ENCODE measurements at places on chromosomes 1 and 21.

GRCh38 chr1:167562702-167563101, 9.1 kb upstream of the CREG1 start:
- no peak for DNase-seq

DNA sequence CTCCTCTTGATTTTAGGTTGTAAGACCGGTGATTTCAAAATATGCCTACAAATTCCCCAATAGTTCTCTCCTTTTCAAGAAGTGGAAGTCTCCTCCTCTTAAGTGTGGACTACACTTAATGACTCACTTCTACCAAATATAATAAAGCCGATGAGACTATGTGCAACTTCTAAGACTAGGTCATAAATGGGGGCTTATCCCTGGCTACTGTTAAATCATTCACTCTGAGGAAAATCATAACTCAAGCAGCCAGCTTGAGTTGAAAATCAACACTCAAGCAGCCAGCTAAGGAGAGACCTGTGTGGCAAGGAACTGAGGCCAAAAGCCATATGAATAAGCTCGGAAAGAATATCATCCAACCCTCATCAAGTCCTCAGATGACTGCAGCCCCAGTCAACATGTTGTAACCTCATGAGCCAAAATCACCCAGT, 49.6 kb upstream of the PSMG1 start:
- DNase-seq, result no peak

GRCh38 chr1:77143529-77144121, 75.6 kb downstream of the PIGK start:
- no peak for DNase-seq

DNA sequence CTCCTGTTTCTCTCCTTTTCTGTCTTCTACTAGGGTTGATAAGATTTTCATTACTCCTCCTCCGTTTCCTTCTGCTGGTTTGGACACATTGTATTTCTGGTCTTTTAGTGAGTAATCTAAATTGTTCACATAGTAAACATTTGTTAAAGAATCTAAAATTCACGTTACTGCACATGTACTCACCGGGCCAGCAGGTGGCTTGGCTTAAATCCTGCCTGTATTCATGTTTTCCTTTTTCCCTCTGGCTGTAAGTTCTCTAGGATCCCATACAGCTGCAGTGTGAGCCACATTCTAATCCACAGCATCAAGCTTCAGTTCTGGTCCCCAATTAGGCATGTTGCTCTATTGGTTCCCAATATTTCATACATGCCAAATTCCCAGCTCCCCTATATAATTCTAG, 958.3 kb downstream of the ADGRL2 start:
- DNase-seq, result no peak

DNA sequence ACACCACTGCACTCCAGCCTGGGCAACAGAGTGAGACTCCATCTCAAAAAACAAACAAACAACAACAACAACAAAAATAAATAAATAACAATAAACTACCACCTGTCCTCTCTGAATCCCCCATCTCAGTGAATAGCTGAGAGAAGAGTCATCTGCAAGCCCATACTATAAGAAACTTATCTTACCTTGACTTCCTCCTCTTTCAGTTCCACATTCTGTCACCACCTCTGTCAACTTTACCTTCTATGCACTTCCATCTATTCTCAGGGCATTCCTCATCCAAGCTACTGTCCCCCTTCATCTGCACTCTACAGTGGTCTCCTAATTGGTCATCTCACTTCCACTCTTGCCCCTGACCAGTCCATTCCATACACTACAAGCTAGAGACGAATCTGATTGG, 58.1 kb downstream of the KIAA0040 start:
- no peak for DNase-seq

DNA sequence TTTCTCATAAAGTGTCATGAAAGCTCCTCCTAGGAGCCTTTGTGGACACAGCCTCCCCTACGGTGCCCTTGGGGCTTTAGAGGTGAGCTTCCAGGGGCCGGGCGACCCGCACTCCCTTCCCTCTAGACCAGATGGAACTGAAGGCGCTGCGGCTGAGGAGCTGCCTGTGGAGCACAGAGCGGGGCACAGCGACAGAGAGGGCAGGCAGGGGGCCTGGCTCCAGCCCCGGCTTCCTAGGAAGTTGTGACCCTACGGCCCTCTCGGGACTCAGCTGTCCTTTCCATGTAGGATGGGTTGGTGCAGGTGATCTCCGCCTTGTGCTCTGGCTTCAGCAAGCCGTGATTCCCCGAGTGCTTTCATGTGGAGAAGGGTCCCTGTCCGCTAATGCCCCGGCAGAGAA, 23.6 kb upstream of the NEK2 start:
- no peak for DNase-seq

- DNase-seq, result no peak
Observed at GRCh38 chr1:12180315-12180714, 13.5 kb downstream of the TNFRSF1B start.

- no peak for DNase-seq
Observed at GRCh38 chr1:53278298-53278725, 40.0 kb upstream of the MAGOH start.

DNA sequence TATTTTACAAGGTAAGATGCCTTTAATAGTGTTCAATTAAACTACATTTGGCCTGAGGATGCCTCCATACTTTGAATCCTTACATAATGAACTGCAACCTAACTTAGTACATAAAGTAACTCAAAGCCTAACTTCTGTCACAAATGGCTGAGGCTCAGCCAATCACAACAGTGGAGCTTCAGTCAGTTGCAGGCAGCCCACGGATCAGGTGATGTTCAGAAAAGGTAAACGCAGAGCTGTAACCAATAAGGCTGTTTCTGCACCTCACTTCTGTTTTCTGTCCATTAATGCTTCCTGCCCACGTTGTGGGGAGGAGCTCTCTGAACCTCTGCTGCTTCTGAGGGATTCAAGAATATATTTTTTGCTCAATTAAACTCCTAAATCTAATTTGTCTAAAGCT, 94.8 kb upstream of the KIAA0040 start:
- no peak for DNase-seq

- no peak for DNase-seq
Observed at GRCh38 chr1:176217461-176218099, 10.5 kb upstream of the COP1 start.

All from NCI-H187 treated with DMSO at 0.1 percent for 48 hours (cell line).